ENCODE measurements at places on chromosomes 1 and 21.

GRCh38 chr21:45331531-45332147 lies 43.9 kb upstream of the POFUT2 start:
- no peak for DNase-seq

DNA sequence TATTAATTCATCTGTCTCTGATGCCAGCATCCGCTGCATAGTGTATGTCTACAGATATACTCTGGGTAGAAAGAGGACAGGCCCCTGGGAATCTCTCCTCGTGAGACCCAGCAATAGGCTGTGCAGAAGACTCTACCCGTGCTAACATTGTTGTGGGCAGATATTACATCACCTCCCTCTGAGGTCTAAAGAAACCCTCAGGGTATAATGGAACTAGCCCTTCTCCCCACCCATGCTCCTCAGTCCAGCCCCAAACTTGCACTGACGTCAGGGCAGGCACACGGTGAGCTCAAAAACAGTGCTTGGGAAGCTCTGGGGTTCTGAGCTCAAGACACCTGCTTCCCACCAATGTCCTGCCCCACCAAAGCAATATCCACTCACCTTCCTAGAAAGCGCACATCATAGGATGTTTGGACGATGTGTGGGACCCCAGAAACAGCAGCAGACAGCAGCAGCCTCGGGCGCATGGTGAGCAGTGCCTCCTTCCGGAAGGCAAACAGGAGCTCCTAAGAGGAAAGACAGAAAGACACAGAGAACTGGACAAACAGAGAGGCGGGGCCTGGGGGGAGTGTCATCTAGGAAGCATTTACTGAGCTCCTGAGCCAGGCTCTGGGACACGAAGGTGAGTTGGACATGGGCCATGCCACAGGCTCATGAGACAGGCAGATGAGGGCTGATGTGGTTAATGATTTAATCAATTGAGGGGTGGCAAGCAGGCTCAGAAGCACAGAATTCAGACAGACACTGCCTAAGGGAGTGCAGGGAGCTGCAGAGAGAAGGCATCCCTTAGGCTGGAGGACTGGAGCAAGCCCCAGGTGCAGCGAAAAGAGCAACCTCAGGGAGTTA lies 4.8 kb downstream of the OVGP1 start:
- no peak for DNase-seq

GRCh38 chr1:177865807-177866206 lies 104.1 kb downstream of the SEC16B start:
- no peak for DNase-seq

- no peak for DNase-seq
Measured at GRCh38 chr1:71755441-71755840, 526.9 kb downstream of the NEGR1 start.

GRCh38 chr1:180515364-180515763 lies 13.0 kb upstream of the ACBD6 start:
- no peak for DNase-seq

- DNase-seq = no peak
Measured at GRCh38 chr1:60990714-60991090, 91.7 kb upstream of the NFIA start.

DNA sequence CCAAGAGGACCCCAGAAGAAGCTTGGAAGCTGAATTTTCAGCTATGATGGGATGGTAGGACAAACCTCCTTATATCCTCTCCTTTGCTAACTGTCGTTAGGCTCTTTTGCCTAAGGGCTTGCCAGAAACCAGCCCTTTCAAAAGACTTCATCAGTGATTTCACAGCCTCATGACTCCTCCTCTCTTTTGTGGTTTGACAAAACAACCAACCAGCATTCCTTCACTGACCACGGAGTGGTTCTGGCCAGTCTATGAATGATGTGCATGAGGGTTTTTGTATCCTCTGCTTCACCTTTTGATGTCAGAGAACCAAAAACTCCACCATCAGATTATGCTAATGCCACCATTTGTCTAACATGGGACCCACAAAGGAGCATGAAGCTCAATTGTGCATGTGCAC lies 116.9 kb upstream of the COA6 start:
- DNase-seq = no peak

DNA sequence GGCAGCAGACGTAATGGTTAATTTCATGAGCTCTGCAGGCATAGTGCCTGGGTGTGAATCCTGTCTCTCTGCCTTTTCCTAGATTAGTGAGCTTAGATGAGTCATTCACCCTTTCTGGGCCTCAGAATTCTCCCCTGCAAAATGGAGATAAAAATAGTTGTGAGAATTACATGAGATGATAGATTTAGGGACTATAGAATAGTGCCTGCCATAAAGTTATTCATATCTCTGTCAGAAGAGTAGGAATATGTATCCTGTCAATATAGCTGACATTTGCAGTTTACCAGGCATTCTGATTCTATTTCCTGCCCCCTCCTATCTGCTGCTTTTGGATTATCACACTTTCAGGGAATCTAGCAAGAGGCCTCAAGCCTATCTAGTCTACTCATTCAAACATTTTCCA lies 112.0 kb downstream of the PDE4B start:
- no peak for DNase-seq

GRCh38 chr1:239816081-239816782 lies 275.5 kb upstream of the FMN2 start:
- DNase-seq = no peak

DNA sequence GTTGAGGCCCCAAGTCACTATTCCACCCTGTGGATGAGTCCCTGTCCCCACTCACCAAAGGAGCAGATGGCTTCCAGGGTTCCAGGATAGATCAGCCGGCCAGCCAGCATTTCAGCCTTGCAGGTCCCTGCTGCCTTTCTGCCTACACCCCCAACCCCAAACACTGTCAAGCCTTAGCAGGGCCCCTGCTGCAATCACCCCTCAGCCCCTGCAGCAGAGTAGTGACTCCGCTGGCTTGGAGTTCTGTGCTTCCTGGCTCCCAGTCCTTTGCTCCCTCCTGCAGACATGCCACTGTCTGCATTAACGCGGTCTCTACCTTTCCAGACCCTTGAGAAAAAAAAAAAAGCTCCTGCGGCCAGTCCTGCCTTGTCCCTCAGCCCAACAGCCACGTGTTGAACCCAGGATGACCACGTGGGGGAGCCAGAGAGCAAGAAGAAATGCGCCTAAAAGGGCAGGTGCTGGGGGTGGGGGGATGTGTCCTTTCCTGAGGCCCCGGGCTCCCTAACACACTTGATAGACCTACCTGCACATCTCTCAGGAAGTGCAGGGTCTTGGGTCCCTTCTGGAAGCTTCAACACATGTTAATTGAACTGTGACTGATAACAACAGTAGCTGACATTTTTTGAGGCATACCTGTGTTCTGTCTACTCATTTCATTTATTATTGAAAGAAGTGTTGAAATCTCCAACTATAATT lies 37.4 kb downstream of the RASSF5 start:
- DNase-seq = peak; percentile 28

GRCh38 chr21:36584980-36585940 lies 105.3 kb upstream of the CLDN14 start:
- DNase-seq = no peak
